Mesenchymal stem cell (in vitro differentiated cells and primary cell): ENCODE measurements at places on chromosomes 2 and 18.

GRCh38 chr2:33268246-33268831 lies 208.1 kb upstream of the RASGRP3 start:
- H3K27ac ChIP-seq, result no peak overlapping the region
- no peak overlapping the region for H3K4me3 ChIP-seq
- H3K27me3 ChIP-seq, result no peaks in the 10 kb centered on the region
- peaks cover 5% of the 10 kb centered on the region for H3K4me1 ChIP-seq
- peak; percentile 42 for DNase-seq

DNA sequence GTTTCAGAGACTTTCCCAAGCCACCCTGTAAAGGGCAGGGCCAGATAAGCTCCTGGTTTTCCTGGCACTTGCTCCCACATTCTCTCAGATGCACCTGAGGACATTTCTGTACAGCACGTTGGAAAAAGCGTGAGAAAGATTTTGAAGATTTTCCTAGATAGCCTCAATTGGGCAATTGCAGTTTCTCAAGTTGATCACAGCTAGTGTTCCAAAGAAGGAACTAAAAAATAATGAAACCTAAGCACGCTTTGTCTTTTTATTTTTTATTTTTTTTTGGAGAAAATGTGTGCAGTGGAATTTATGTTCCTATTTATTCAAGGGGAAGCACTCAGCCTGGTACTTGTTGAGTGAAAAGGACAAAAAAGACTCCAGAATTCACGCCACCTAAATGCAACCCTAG lies 429.1 kb downstream of the RNF144A start:
- DNase-seq, result no peak
- no peaks in the 10 kb centered on the region for H3K4me1 ChIP-seq
- no peaks in the 10 kb centered on the region for H3K36me3 ChIP-seq
- H3K27ac ChIP-seq, result no peak overlapping the region
- H3K4me3 ChIP-seq, result no peak overlapping the region

GRCh38 chr2:195461010-195461409 lies 196.0 kb upstream of the SLC39A10 start:
- H3K4me3 ChIP-seq, result no peak overlapping the region
- DNase-seq, result no peak
- no peaks in the 10 kb centered on the region for H3K4me1 ChIP-seq
- H3K27me3 ChIP-seq, result no peaks in the 10 kb centered on the region
- no peak overlapping the region for H3K27ac ChIP-seq
- no peaks in the 10 kb centered on the region for H3K36me3 ChIP-seq

DNA sequence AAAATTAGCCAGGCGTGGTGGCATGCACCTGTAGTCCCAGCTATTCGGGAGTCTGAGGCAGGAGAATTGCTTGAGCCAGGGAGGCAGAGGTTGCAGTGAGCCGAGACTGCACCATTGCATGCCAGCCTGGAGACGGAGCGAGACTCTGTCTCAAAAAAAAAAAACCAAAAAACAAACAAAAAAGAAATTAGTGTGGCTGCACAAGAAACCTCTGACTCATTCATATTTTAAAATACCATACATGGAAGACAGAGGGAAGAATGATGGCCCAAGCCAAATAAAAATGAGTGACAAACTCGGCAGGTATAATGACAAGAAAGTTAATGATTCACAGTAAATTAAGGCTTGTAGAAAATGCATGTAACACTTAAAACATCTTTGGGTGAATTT lies 875.8 kb downstream of the EPHA4 start:
- no peak for DNase-seq
- no peaks in the 10 kb centered on the region for H3K36me3 ChIP-seq
- no peak overlapping the region for H3K27ac ChIP-seq
- H3K4me3 ChIP-seq, result no peak overlapping the region

DNA sequence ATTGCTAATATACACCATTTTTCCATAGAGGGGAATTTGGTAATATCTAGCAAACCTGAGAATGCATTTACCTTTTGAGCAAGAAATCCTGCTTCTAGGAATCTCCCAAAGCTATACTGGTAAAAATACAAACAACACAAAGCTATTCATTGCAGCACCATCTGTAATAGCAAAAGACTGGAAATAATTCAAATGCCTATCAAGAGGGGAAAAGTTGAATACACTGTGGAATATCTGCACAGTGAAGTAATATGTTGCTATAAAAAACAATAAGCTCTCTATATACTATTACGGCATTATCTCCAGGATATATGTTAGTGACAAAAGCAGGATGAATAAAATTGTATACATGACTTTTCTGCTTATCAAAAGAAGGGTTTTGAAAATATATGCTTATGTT lies 112.3 kb upstream of the CHAC2 start:
- no peaks in the 10 kb centered on the region for H3K36me3 ChIP-seq
- no peaks in the 10 kb centered on the region for H3K4me1 ChIP-seq
- H3K4me3 ChIP-seq, result no peak overlapping the region
- H3K27me3 ChIP-seq, result no peaks in the 10 kb centered on the region
- H3K27ac ChIP-seq, result no peak overlapping the region

GRCh38 chr2:219681694-219682300 lies 54.4 kb downstream of the SLC4A3 start:
- DNase-seq, result peak; percentile 50
- peaks cover 11% of the 10 kb centered on the region for H3K4me1 ChIP-seq
- no peaks in the 10 kb centered on the region for H3K27me3 ChIP-seq
- no peak overlapping the region for H3K27ac ChIP-seq
- no peak overlapping the region for H3K4me3 ChIP-seq
- no peaks in the 10 kb centered on the region for H3K36me3 ChIP-seq

- no peaks in the 10 kb centered on the region for H3K4me1 ChIP-seq
- H3K27me3 ChIP-seq, result peaks cover 87% of the 10 kb centered on the region
- no peaks in the 10 kb centered on the region for H3K36me3 ChIP-seq
- DNase-seq, result no peak
- H3K27ac ChIP-seq, result no peak overlapping the region
- H3K4me3 ChIP-seq, result no peak overlapping the region
Measured at GRCh38 chr2:149027590-149028250, 10.8 kb upstream of the LYPD6B start.

GRCh38 chr2:38592951-38593350 lies 9.8 kb downstream of the HNRNPLL start:
- peak; percentile 32 for DNase-seq
- peaks cover 5% of the 10 kb centered on the region for H3K4me1 ChIP-seq
- H3K27me3 ChIP-seq, result no peaks in the 10 kb centered on the region
- H3K4me3 ChIP-seq, result no peak overlapping the region
- peaks cover under 1% of the 10 kb centered on the region for H3K36me3 ChIP-seq

- H3K27ac ChIP-seq, result peak overlapping the region; percentile 11
- peaks cover 37% of the 10 kb centered on the region for H3K4me1 ChIP-seq
- H3K27me3 ChIP-seq, result no peaks in the 10 kb centered on the region
- peaks cover 32% of the 10 kb centered on the region for H3K36me3 ChIP-seq
Measured at GRCh38 chr2:226793646-226794045, 6.0 kb downstream of the IRS1 start.

DNA sequence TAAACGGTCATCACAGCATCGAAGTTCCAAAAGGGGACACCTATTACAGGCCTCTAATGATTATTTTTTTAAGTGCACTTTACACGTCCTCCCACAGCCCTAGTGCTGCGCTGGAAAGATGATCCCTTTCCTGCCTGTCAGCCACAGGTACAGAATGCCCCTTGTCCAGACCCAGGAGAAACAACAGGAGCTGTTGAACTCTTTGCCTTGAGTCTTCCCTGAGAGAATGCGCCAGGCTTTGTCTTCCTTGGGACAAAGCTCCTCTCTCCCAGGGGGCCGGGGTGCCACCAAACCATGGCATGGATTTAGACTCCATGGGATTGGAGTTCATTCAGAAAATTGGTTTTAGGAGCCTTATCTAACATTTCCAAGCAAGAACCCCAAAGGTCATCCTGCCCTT lies 319.0 kb upstream of the SOX11 start:
- DNase-seq, result no peak
- H3K27ac ChIP-seq, result no peak overlapping the region
- no peak overlapping the region for H3K4me3 ChIP-seq
- H3K36me3 ChIP-seq, result no peaks in the 10 kb centered on the region
